H1 (cell line): ENCODE measurements at places on chromosomes 12 and 14. TPM values are rescaled to one million over a fixed set of nuclear protein-coding genes. Genes with fewer than 3 reads are reported as not detected.

DNA sequence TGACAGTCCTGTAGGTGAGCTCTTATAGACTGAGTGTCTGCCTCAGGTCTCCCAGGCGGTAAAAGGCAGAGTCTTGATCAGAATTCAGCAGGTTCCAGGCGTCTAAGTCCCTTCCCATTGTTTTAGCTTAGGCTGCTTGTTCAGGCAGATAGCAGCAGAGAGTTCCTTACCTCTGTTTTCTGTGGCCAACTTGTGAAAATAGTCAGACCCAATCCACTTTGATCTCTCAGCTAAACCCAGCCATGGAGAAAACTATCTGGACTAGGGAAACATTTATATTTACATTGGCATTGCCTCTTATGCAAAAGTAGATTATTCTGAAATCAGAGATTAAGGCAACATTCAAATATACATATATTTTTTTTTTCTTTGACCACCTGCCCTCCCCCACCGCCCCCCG, 21.4 kb downstream of the CCDC62 start:
- no peak for DNase-seq

DNA sequence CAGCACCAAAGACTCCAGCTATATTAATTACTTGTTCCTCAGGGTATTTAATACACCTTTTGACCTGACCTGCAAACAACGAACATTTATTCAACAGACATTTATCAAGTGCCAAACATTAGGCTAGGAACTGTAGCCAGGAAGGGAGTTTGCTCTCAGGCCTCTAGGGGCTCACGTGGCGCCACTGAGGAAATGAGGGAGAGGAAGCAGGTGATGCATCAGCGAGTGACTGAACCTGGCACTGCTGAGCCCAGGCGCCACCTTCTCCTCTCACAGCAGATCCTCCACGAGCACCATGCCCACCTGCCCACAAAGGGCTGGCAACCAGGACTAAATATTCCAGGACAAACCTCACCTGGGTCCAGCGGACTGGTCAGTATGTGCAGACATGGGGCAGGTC, 50.2 kb downstream of the SETD3 start:
- peak; percentile 75 for DNase-seq

- DNase-seq, result no peak
Observed at GRCh38 chr12:96131230-96131788, 62.9 kb upstream of the ELK3 start.

The KRT77 gene
- 0.10 TPM in 1 of 2 replicates, not detected in the other for total RNA-seq

The RAB5B gene
- 56.7 and 65.6 TPM in 2 replicates for total RNA-seq
